NCI-H1048 (cell line): ENCODE measurements at places on chromosomes 11 and 22.
A peak's percentile ranks its signal among the peaks of the same experiment; 100 is the strongest.

- no peak for DNase-seq
Observed at GRCh38 chr11:15112131-15112541, 2.6 kb upstream of the INSC start.

GRCh38 chr11:117481885-117482284, 154.2 kb downstream of the CEP164 start:
- DNase-seq: no peak

GRCh38 chr22:35611891-35612576, 5.1 kb downstream of the MB start:
- no peak for DNase-seq

DNA sequence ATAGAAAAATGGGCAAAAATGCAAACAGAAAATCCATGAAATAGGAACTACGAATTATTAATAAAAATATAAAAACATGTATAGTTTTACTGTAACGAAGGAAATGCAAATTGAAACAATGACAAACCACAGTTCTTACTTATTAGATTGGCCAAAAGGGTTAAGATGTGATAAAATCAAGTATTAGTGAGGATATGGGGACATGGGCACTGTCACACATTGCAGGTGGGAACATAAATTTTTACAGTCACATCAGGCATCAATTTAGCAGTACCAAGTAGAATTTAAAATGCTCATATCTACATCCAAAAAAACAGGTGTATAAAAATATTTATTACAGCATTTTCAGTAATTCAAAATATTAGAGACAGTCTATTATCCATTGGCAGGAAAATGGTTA, 353.2 kb upstream of the API5 start:
- DNase-seq: no peak

DNA sequence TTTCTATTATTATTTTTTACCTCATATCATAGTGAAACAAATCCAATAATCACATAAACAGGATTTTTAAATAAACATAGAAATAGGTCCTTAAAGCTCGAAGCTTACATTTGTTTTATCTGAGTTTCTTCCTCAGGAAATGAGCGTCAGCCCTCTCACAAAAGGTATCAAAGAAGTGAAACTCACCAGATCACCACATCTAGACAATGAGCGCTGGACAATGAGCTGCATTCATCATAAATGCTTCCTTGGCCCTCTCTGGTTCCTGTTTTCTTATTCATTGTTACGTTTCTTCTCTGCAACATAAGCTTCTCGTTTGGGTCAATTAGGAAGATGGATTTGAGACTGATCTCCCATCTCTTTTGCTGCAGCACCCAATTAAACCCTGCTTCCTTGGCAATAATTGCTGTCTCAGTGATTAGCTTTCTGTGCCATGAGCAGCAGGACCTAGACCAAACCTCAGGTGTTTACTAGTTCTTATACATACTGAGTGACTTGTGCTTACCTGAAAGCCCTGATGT, 649.9 kb upstream of the LUZP2 start:
- no peak for DNase-seq

DNA sequence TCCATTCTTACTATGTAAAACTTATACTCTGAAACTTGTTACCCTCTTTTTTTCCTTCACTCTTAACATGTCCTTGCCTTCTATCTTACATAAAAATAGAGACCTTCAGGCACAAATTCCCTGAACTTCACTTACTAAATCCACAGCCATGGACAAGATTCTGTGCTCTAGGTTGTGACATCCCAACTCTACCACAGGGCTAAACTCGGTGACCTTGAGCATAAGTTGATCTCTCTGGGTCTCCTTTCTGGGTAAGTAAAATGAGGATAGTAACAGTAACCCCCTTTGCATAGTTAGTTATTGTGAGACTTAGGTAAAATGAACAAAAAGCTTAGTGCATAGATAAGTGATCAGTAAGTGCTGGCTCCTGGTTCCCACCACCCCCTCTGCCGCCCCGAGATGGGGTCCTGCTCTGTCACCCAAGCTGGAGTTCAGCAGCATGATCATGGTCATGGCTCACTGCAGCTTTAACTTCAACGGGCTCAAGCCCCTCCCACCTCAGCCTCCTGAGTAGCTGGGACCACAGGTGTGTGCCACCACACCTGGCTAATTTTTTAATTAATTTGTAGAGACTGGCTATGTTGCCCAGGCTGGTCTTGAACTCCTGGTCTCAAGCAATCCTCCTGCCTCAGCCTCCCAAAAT, 20.1 kb downstream of the C11orf58 start:
- DNase-seq: no peak

- no peak for DNase-seq
Observed at GRCh38 chr11:46363031-46363407, 15.8 kb downstream of the DGKZ start.

GRCh38 chr11:128956401-128957201, 13.9 kb upstream of the TP53AIP1 start:
- DNase-seq: peak; percentile 33

GRCh38 chr22:40345271-40345670, 1.0 kb upstream of the ADSL start:
- DNase-seq: no peak

GRCh38 chr11:109229682-109230081, 192.3 kb upstream of the C11orf87 start:
- no peak for DNase-seq

- DNase-seq: no peak
Observed at GRCh38 chr11:70769106-70769505, 370.8 kb downstream of the CTTN start.

DNA sequence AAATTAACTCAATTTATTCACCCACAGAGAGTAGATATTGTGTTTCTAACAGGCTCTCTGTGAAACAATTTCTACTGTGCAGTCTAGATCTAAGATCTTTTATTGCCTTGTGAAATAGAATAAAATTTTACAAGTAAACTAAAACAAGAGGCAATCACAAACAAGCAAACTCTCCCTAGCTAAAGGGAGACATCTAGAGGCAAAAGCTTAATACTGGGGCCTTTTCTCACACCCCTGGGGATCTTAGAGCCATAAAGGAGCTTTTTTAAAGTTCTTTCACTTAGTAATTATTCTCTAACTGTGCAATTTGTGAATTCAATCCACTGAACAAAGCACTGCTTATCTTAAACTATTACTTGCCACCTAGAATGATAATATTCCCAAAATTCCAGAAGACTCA, 19.7 kb downstream of the ALG9 start:
- no peak for DNase-seq

GRCh38 chr11:82701847-82702520, 31.7 kb downstream of the FAM181B start:
- DNase-seq: no peak

DNA sequence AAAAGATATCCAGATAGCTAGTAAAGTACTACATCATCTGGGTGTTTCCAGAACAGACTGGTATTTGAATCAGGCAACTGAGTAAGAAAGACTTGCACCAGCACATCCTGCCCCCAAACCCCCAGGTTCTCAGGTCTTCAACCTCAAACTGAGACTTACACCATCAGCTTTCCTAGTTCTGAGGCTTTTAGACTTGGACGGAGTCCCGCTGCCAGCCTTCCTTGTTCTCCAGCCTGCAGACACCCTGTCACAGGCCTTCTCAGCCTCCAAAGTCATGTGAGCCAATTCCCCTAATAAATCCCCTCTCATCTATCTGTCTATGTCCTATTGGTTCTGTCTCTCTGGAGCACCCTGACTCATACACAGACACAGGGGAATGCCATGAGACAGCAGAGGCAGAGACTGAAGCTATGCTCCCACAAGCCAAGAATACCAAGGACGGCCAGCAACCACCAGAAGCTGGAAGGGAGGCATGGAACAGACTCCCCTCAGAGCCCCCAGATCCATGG, 10.9 kb downstream of the SMCO4 start:
- no peak for DNase-seq

- DNase-seq: no peak
Observed at GRCh38 chr11:65053827-65054508, 4.4 kb downstream of the NAALADL1 start.

GRCh38 chr11:66978717-66979116, 3.6 kb downstream of the C11orf86 start:
- DNase-seq: no peak

- peak; percentile 88 for DNase-seq
Observed at GRCh38 chr11:111983187-111983986, 41.8 kb upstream of the DLAT start.

- no peak for DNase-seq
Observed at GRCh38 chr11:115347106-115347505, 157.1 kb downstream of the CADM1 start.

- no peak for DNase-seq
Observed at GRCh38 chr11:197741-198235, 4.9 kb downstream of the SCGB1C1 start.

- DNase-seq: no peak
Observed at GRCh38 chr11:115083144-115083806, 404.9 kb downstream of the NXPE2 start.

DNA sequence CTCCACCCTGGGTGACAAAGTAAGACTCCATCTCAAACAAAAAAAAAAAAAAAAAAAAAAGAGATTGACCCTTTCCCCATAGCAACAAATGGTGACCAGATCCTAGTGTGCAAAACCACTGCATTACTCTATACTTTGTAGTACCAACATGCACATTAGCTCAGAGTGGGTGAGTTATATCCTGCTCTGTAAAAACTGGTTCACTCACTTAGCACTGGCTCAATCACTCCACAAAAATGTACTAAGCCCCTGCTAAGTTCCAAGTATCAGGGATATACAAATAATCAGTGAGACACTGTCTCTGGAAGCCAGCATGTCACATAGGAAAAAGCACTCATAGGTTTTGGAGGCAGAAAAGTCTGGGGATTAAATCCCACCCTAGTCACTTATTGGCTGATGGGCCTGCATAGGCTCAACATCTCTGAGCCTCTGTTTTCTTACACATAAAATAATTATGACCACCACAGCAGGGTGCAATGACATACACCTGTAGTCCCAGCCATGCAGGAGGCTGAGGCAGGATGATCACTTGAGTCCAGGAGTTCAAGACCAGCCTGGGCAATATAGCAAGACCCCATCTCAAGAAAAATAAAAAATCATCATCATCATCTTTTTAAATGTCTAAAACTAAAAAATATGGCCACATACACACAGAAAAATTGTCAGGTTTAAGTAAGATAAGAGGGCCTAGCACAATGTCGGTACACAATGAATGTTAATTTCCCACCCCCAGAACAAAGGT, 11.9 kb downstream of the FAM168A start:
- no peak for DNase-seq

GRCh38 chr11:126257764-126258163, 10.9 kb downstream of the SRPRA start:
- DNase-seq: no peak

DNA sequence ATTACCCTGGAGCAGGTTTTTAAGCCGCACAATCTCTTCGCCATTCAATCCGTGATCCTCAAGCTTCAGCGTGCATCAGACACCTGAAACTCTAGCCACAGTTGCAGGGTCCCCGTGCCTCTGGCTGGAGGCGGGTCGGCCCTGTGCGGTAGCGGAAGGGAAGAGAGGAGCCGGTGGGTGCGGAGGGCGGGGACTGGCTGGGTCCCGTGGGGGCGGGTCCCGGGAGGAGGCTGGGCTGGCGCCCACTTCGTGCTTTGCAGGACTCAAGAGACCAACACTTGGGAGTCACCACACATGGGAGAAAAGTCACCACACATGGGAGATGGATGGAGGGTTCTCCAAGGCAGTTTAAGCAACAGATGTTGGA, 772 bp downstream of the C22orf15 start:
- DNase-seq: no peak

- DNase-seq: no peak
Observed at GRCh38 chr22:11598492-11599440, 3929.2 kb upstream of the OR11H1 start.

- no peak for DNase-seq
Observed at GRCh38 chr11:97567801-97568200, 1178.0 kb downstream of the JRKL start.

DNA sequence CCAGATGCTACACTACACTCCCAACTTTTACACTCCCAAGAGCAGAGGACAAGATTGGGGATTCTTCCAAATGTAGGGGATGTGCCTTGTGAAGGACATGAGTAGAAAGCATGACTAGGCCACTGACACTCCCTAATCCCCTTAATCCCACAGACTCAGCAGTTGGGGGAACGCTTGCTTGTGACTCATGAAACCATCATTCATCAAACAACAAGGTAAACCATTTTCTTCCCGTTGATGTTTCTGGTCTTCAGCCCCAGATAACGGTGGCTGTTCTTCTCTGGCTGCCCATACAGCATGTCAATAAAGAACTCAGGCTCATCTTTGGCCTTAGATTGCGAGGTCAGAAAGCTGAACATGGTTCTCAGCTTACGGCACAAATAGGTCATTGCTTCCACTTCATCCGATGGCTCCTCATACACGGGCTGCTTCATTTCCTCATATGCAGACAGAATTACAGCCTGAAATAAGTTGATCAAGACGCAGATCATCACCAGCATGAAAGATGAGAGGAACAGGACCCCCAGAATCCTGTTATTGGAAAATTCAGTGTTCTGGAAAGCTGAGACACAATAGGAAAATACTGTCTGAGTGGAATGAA, 6.4 kb upstream of the CDPF1 start:
- DNase-seq: no peak

DNA sequence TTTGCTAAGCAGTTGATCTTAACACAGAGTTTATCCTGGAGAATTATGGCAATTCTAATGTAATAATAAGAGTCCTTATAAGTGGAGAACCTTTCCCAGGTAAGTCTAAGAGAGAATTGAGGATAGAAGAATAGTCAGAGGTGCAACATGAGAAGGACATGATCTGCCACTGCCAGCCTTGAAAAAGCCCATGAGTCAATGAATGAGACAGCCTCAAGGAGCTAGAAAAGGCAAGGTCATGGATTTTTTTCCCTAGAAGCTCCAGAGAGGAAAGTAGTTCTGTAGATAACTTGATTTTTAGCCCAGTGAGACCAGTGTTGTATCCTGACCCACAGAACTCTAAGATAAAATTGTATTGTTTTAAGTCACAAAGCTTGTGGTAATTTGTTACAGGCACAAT, 16.9 kb downstream of the MS4A6A start:
- no peak for DNase-seq

GRCh38 chr11:43936076-43936475, 6.4 kb upstream of the C11orf96 start:
- no peak for DNase-seq

DNA sequence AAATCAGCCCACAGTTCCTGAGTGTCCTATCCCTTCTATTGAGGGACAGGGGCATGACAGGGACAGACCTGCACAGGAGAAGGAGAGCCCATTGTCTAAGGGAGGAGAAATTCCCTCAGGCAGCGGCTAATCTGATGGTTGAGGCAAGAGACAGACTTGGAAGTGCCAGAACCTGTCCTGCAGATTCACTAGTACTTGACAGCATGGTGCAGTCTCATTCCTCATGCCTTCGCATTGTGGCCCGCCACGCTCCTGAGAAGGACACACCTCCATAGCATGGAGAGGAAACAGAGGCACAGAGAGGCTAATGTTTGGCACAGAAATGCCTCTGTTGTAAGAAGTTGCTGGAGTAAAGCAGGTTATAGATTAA, 3.2 kb downstream of the P2RY6 start:
- DNase-seq: no peak

DNA sequence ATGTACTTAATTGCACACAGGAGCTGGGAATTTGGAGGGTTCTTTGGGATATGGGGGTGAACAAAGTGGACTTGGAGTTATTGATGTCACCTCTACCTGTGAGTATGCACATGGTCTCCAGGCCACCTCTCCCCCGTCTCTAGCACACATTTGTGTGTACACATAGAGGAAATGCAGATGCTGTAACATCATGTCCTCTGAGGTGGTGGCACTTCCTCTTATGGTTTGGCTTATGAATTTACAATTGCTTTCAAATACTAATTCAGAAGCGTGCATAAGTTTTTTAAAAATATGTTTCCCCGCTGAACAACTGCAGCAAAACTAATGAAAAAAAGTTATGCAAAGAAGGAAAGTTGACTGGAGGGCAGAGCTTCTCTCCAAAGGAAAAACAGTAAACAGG, 152.0 kb upstream of the TENM4 start:
- DNase-seq: no peak

- no peak for DNase-seq
Observed at GRCh38 chr22:22870577-22871404, 16.8 kb upstream of the IGLL5 start.
